ENCODE measurements at places on chromosomes 3 and 15.
A peak's percentile ranks its signal among the peaks of the same experiment; 100 is the strongest.

DNA sequence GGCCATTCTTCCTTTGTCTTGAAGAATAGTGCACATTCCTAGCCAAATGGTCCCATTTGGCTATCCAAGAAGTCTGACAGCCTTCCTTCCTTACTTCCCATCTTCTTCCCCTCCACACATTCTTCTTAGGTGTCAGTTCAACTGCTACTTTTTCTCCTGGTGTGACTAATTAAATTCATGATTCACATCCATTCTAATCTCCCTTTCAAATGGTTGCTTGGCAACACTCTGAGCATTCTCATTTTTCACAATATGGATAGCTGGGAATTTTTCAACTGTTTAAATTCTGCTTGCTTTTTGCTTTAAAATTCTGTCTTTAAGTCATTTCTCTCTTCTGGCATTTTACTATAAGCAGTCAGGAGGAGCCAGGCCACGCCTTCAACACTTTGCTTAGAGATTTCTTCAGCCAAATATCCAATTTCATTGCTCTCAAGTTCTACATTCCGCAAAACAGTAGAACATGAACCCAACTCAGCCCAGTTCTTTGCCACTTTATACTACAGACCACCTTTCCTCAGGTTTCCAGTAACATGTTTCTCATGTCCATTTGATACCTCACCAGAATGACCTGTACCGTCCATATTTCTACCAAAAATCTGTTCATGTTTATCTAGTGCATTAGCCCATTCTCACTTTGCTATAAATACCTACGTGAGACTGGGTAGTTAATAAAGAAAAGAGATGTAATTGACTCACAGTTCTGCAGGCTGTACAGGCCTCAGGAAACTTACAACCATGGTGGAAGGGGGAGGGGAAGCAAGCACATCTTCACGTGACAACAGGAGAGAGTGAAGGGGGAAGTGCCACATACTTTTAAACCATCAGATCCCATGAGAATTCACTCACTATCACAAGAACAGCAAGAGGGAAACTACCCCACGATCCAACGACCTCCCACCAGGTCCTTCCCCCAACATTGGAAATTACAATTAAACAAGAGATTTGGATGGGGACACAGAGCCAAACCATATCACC lies 31.9 kb upstream of the MCF2L2 start:
- no peak for DNase-seq

DNA sequence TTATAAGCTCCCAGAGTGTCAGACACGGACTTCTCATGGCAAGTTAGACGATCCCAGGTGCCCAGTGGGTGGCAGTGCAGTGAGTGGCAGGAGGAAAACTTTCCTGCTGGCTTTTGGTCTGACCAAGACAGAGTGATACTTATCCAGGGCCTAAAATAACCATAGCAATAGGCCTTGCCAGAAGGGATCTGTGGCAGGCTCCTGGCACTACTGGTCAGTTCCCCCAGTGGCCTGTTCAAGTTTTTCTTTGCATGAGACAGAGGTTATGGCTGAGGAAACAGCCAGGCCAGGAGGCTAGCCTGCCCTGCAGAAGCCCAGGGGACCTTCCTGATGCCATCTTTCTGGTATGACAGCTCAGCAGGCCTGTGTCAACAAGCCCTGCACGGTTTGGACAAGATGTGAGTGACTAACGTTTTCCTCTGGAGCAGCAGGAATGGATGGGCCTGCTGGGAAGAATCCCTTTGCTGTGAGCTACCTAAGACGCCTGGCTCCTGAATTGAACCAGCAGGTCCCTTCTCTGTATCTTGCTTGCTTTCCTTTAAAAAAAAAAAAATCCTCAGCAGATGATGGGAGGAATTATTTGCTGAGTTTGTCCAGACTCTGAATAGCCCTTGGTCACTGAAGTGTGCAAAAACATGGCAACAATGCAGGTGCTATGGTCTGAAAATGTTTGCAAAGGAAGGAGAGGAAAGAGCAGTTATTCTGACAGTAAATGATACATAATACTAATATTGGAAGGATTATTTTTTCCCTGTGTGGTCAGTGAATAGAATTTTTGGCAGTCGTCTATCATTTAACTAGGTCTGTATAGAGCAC lies 18.0 kb downstream of the SCG5 start:
- no peak for DNase-seq

GRCh38 chr3:170641510-170642236 lies 55.8 kb upstream of the SLC7A14 start:
- DNase-seq, result no peak

DNA sequence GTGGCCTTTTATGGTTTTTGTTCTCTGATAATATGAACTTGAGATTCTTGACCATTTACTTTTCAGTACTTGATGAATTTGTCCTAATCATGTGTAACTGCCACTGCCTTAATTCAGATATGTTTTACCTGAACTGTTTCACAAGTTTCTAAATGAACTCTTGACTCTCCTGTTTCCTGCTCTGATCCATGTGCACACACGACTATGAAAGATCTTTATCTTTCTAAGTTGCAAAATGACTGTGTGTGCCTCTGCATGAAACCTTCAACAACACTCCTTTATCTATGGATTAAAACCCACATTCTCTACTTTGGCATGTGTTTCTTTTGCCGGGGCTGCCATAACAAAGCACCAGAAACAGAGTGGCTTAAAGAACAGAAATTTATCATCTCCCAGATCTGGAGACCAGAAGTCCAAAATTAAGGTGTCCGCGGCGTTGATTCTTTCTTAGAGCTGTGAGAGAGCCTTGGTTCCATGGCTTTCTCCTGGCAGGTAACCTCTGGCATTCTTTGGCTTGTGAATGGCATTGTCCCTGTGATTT lies 275.0 kb downstream of the ADAMTSL3 start:
- no peak for DNase-seq

- no peak for DNase-seq
Measured at GRCh38 chr15:62848632-62849050, 193.9 kb upstream of the TPM1 start.

GRCh38 chr3:14701676-14702075 lies 26.7 kb downstream of the C3orf20 start:
- no peak for DNase-seq

GRCh38 chr3:9903238-9903624 lies 583 bp downstream of the IL17RE start:
- no peak for DNase-seq

GRCh38 chr15:68674975-68675374 lies 96.2 kb downstream of the CORO2B start:
- DNase-seq, result no peak

DNA sequence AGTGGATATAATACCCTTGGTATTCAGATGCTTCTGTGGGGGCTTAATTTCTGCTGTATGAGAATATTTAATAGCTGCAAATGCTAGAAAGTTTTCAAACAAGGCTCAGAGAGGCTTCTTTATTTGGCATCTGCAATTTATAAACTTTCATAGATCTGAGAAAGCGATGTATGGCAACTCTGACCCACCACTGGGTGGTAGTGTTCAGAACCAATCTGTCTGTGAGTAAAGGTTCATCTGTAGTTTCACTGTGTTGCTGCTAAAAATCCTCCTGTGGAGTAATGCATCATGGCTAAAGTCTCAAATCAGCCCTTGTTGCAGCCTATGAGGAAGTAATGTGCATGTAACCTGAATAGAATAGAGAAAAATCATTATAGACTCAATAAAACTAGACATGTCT lies 47.4 kb downstream of the CLSTN2 start:
- DNase-seq, result peak; percentile 11

- no peak for DNase-seq
Measured at GRCh38 chr15:101193806-101194545, 57.9 kb downstream of the CHSY1 start.

DNA sequence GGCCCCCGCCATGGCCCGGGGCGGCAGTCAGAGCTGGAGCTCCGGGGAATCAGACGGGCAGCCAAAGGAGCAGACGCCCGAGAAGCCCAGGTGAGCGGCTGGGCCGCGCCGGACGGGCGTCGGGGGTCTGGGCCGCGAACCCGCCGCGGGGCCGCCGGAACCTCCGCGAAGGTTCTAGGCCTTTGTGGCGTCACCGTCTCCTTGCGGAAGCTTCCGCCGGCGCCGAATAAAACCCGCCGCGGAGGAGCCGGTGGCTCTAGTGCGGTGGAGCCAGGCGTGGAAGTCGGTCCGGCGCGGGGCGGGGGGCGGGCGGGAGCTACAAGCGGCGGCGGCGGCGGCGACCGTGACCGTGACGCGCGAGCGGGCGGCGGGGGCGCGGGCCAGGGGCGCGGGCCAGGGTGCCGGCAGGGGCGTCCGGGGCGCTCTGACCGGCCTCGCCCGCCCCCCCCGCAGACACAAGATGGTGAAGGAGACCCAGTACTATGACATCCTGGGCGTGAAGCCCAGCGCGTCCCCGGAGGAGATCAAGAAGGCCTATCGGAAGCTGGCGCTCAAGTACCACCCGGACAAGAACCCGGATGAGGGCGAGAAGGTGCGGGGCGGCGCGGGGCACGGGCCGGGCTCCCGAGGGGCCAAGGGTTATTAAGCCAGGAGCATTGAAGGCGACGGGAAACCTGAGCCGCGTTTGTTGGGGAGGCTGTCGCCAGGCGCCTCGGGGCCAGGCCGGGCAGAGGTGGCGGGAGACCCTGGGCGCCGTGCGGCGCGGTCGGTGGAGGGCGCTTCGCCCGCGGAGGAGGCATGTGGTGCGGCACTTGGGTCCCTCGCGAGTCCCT lies at the start of gene DNAJA4:
TSS of gene DNAJA4 (plus strand) at position 259 of the 833 bp plus-strand sequence. CDS start at position 461, 202 bp downstream.
- DNase-seq, result no peak

GRCh38 chr3:29763115-29763514 lies 482.2 kb downstream of the RBMS3 start:
- DNase-seq, result no peak

DNA sequence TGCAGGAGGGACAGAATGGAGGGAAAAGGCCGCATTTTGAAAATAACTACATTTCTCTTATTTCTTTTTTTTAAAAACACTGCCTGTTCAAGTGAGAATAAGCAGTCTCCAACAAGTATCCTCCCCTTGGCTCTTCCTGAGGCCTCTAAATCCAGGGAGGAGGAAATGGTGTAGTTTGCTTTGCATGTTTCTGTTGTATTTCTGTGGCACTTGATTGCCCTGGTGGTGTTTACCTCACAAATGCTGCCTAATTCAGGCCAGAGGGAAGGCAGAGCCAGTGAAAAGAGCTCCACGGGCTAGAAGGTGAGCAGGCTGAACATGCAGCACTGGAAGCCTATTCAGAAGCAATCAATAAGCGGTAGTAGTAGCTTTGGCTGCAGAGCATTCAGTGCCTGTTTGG lies 149.3 kb upstream of the ATP11B start:
- no peak for DNase-seq

DNA sequence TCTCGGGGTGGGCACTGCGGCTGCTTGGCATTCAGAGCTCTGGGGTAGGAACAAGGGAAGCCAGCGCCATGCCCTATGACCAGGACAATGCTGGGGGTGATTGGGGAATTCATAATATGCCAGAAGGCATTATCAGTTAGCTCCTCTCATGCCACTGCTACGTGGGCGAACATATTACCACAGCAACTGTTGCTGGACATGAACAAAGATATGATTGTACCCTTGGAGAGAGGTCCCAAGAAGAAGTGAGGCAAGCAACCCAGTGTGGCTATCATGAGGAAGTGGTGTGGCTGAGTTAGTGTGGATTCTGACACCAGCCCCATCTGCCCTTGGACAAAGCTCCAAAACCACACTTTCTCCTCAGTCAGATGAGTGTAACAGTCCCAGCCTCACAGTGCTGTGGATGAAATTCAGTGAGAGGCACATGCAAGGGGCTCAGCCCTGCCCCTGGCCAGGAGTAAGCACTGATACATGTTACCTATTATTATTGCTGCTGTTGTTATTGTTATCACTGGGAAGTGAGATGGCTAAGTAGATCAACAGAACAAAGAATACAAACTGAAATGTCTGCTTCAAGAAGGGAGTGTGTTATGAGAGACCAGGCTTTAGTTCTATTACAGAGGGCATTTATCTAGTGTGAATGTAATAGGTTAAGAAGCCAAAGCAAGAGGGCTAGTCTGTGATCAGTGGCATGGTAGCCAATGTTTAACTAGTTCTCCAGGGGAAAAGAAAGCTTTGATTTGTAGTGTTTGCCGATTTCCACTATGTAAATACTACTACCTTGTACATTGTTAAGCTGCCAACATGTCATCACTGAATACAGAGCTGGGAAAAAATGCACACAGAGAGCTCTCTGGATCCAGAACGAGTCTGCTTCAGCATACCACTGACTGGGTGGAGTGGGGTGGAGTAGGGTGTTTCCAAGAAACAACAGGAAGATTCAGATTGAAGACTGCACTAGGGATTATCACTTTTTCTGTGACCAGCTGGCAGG lies 222.3 kb upstream of the EIF1B start:
- DNase-seq, result no peak

DNA sequence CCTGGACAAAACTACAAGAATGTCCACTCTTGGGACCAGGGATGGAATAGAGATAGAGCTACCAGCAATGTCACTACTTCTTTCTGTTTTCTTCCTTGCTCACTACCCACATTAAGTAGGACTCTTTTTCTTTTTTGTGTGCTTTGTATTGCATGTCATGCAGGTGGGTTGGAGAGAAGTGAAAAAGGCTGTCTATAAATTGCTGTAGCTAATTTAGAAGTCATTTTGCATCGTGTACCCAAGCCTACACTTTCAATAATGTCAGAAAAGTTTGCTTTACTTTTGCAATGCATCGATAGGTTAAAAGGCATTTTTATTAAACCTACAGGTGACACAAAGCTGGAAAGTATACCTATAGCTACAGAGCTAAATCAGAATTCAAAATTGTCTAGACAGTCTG lies 58.9 kb downstream of the GTF2E1 start:
- no peak for DNase-seq

DNA sequence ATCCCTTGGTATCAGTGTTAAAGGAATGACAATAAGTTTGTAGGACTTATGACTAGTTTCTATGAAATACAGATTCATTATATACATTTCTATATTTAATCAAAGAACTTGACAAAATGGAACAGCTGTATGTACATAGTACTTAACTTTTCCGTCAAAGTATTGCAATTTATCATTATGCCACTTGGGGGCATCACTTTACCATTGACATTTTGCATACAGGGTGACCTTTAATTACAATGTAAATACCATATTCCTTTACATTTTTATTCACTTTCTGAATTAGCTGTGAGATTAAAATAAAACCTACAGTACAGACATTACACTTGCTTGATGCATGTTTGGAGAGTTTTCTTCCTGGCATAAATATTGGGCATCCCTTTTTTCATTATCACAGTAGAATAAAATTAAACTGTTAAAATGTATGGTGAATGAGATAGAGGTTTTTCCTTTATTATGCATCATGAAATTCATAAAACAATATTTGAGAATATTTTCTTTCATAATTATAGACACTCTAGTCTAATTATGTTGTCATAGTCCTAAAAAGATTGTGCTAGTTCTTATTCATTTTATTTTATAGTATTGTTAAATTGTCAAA lies 6.9 kb downstream of the NEK11 start:
- no peak for DNase-seq

DNA sequence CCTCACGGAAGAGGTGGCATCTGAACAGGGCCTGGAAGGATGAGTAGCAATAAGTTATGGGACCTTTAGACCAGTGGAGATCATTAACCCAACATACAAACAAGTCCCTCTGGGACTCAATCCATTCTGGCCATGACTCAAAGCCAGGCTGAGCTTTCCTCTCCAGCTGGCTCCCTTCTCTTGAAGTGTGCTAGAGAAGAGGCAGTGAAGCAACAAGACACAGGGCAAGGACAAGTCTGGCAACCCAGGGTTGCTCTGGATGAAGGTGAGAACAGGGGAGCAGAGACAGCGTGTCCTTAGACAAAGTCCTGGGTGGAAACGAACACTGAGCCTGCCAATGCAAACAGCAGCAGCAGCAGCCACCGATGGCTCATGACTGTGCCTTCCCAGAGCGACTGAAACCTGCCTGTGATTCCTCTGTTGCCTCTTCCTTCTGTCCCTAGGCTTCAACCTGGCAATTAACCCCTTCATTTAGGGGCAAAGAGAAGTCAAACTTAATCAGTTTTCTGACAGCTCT lies 86.8 kb downstream of the BDH1 start:
- no peak for DNase-seq

Data from NCI-H524 treated with DMSO at 0.1 percent for 48 hours (cell line).